ENCODE measurements at places on chromosomes 2 and 18.
A peak's percentile ranks its signal among the peaks of the same experiment; 100 is the strongest.

DNA sequence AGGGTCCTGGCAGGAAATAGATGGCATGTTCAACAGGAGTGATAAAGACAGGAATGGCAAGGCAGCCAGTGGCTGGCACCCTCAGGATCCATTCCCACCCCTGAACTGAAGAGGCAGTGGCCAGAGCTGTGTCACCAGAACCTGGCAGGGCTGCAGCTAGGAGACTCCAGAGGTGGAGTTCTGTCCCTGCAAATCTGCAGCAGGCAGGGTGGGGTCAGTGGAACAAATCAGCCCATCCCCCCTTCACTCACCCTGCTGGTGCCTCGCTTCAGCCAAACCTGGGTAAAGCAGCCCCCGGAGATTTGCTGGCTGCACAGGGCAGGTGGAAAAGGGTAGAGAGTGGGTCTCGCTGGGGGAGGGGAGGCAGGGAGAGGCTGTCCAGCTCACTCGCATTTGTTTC is 12.7 kb downstream of the INPP5D start:
- DNase-seq = no peak

DNA sequence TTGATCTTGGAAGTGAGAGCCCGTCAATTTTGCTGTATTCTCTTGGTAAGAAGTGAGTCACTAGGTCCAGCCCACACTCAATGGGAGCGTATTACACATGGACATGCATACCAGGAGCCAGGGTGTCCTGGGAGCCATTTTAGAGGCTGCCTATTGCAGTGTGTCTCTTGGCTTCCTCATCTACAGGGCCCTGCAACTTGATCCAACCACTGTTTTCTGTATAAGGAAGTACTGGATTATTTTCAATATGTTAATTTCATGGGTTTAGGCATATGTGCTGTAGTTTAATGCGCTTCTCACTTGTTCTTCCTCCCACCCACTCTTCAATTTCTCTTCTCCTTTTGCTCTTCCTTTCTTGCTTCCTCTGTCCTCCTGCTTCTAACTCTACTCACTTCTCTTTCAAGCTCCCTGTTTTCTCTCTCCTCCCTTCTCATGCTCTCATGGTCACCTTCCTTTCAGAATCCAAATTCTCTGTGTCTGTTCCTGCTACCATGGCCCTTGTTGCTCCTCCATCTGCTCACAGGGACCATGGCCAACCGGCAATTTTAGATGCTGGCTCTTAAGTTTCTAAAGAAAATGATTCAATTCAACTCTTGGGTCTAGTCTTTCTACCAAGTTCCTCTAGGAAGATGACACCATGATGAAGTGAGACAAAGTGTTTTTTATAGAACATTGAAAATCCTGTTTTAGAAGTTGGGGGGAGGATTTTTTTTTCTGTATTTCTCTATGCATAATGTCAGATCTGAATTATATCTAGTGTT is 152.0 kb upstream of the ZEB2 start:
- no peak for DNase-seq

DNA sequence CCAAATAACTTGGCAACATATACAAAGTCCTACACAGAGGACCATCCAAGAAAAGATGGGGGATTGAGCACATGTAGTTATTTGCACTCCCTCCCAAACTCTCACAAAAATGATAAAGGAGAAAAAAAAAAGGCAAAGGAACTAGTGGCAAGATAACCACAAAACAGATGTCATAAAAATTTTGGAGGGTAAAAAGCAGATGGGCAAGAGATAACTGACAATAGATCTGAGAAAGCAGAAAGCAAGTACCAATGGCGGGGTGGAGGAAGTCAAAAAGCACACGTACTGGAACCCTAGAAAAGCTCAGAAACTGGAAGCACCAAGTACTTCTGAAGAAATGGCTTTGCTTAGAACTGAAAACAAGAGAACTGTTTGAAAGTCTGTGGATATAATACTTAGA is 82.0 kb downstream of the WDPCP start:
- DNase-seq = no peak

GRCh38 chr2:160364364-160364763 is 129.2 kb downstream of the RBMS1 start:
- no peak for DNase-seq

- no peak for DNase-seq
Observed at GRCh38 chr2:40341198-40341597, 110.7 kb downstream of the SLC8A1 start.

GRCh38 chr2:157258520-157259326 is 1.2 kb downstream of the GALNT5 start:
- DNase-seq = no peak

DNA sequence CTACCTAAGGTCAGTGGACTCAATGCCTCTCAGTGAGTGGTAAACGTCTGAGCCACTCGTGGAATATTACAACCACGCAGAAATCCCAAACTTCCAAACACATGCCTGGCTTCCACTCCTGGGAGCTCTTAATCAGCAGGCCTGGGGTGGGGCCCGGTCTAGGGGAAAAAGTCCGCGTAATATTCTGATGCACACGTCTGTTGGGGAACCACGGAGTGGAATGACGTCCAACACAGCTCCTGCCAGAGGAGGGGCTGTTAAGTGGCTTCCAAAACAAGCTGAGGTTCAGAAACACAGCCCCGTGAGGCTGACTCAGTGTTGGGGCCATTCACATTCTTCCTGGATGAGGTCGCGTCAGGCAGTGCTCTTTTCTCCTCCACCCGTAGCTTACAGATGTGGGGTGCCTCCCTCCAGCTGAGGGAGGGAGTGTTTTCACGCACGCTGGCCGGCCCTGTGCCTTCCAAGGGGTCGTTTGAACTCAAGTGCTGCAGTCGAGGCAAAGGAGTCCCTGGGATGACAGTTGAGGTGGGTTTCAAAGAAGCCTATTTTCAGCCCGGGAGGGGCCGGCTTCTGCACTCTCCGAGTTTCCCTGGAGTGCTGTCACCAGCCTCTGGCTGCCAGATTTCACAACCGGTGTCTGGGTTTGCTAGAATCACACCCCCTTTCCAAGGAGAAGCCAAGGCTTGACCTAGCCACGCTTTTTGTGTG is 73.1 kb downstream of the ACKR3 start:
- no peak for DNase-seq

GRCh38 chr2:28979041-28979440 is 2.1 kb upstream of the TOGARAM2 start:
- DNase-seq = no peak

DNA sequence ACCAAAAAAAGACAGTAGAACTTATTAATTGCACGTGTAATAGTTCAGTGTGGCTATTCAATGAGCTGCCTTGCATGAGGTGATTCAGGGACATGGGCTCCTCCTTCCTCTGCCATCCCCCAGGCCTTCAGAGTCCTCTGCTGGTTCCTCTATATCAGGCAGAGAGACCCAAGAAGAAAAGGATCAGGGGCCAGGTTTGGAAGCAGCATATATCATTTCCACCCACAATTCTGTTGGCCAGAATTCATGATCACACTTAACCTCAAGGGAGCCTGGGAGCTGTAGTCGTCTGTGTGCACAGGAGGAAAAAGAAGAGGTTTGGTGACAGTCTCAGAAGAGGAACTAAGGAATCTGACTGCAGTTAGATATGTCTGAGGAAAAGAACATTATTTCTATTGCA is 114.0 kb upstream of the GLS start:
- no peak for DNase-seq

DNA sequence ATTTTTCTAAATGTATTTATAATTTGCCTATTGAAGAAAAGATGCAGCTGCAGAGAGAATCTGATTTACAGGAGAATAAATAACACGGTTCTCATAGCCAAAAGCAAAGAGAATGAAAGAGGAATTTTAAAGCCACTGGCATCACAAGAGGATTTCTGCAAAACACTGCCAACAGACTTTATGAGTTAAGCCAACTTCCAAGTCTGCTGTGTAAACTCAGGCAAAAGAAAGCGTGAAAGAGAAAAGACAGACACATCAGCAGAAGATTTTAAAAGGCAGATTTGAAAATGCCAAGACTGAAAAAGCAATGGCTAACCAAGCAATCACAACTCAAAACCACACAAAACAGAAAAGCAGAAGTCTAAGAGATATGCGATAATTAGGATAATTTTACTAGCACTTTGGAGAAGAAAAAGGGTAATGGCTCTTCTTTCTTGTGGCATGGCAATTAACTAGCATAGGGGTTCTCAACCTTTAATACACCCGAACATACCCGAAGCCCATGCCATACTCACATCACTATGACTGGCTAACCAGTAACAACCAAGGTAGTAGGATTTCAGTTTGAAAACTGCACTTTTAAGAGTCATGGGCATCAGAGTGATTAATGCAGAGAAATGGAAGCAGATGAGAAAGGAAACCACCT is 4.9 kb downstream of the DARS1 start:
- no peak for DNase-seq

DNA sequence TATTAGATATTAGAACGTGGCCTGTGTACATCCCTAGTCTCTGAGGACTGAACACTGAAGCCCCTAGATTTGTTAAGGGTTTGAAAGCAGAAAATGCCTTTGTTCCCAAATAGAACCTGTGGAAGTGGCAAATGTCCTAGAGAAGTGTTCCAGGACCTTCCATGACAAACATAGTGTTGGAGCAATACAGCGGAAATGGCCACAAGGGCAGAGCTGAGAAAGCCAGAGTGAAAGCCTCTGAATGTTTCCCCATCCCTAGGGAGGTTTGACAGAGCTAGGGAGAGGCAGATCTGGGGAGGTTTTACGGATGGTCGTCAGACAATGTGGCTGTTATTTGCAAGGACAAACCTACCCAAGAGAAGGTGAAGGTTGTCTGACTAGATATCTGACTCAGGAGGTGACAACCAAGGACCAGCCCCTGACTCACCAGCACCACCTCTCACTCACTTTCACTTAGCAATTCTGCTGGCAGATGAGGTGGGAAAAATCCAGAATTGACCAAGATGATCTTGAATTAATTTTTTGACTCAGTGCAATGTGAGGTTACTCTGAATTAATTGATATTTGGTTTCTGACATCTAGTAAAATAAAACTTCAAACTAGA is 24.1 kb downstream of the RBM43 start:
- no peak for DNase-seq

DNA sequence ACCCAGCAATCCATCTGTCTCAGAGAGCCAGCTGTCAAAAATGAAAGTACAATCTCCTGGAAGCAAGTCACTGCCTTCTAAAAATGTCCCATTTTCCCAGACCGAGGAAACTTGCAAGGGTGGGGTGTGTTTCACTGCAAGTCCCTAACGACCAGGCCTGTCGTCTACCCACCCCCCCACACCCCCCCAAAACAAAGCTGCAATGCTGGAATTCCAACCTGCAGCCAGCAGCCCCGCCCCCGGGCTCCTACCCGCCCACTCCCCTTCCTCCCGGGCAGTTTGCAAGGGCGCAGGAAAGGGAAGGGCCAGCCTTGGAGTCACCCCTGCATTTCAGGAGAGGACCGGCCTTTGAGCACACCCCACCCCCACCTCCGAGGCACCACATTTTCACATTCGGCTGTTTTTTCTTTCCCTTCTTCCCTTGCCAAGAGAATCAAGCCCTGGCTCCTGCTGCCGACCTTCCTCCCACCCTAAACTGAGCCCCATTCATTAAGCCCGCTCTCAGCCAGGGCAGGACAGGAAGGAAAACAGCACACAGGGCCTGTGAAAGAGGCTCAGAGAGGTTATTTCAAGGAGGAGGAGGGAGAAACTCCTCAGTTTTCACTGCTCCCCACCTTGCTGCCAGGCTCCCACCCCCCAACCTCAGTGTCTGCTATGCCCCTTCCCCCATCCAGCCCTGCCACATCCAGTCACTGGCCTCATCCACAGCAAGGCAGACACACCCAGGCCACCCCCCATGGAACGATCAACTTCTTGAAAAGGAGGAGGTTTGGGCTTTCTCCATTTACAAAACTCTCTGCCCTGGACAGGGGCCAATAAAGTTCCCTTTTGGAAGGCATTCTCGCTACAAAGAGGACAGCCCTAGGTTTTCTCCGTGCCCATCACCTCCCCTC is 11.3 kb downstream of the SMAD7 start:
- DNase-seq = no peak

- DNase-seq = peak; percentile 90
Observed at GRCh38 chr18:23867006-23867405, 147.5 kb upstream of the TTC39C start.

All from NCI-H146 (cell line).